ENCODE measurements at places on chromosomes 2 and 18.
A peak's percentile ranks its signal among the peaks of the same experiment; 100 is the strongest.

DNA sequence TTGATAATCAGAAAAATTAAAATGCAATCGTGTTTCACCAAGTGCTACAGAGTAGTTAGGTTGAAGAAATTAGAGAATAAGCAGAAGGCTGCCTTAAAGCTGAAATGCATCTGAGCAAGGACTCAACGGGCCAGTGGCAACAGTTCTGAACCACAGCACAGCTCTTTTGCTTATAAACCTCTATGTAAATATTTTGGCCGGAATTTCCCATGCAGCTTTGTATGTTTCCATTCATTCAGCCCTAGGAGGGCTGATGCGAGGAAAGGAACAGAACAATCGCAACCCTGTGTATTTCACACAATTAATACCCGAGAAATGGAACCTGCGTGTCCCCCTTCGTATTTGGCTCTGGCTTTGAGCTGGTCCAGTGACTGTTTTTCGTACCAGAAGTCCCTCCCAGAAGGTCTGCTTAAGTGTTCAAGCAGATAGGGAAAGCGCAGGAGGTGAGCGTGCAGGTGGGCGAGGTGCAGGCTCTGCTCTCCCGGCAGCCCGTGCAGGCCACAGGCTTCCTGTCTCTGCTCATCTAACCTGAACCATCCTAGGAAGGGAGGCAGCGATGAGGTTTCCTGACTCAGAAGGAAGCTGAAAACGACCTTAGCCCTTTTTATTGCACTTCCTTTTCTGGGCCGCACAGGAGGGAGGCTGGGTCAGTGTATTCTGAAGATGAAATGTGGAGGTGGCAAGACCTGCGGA, 67.3 kb downstream of the ASB1 start:
- DNase-seq, result no peak

GRCh38 chr2:23772056-23772455, 154.9 kb downstream of the ATAD2B start:
- no peak for DNase-seq

DNA sequence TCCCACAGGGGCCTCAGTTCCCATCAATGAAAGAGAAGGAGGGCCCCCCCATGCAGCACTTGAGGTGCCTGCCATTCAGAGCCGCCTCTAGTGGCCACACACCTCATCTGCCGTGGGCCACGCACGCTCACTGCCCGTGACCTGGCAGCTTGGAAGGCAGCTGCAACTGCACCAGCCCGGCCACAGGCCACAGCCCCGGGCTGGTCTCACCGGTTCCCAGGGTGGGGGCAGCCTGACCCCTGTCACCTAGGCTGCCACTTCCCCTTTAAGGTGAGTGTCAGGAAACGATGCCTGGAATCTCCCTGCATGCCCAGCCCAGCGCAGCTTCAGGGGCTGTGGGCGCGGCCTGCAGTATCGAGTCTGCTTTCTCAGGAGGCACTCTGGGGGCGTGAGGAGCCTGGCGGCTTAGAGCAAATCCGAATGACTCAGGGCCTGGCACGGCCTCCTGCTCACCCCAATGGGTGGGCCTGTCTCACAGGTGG, 2.6 kb downstream of the MAB21L4 start:
- DNase-seq, result no peak

- no peak for DNase-seq
These were observed 124.2 kb upstream of the CXCR4 start for GRCh38 chr2:136242100-136242499.

- no peak for DNase-seq
These were observed 309.6 kb downstream of the LRRTM1 start for GRCh38 chr2:79994965-79995364.

DNA sequence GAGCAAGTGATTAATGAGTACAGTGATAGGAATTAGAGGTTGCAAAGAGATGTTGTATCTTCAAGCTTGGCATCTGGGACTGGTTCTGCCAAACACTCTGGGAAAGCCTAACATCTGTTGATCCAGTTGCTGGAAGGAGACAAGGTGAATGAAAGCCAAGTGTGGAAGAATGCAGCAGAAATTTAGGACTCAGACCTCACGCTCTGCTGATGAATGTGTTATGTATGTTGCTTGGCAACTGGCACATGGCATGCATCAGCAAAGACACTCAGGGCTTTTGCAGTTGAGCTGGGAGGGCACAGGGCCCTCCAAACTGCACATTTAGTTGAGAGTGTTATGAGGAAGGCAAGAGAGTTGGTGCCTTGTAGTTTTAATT, 105.5 kb downstream of the COLEC12 start:
- DNase-seq, result no peak

- no peak for DNase-seq
These were observed 815.0 kb upstream of the ID2 start for GRCh38 chr2:7866825-7867224.

- DNase-seq, result no peak
These were observed 1459.9 kb upstream of the CELF4 start for GRCh38 chr18:39025531-39025930.

GRCh38 chr2:96960153-96960961, 26.0 kb downstream of the FAM178B start:
- DNase-seq, result peak; percentile 88

DNA sequence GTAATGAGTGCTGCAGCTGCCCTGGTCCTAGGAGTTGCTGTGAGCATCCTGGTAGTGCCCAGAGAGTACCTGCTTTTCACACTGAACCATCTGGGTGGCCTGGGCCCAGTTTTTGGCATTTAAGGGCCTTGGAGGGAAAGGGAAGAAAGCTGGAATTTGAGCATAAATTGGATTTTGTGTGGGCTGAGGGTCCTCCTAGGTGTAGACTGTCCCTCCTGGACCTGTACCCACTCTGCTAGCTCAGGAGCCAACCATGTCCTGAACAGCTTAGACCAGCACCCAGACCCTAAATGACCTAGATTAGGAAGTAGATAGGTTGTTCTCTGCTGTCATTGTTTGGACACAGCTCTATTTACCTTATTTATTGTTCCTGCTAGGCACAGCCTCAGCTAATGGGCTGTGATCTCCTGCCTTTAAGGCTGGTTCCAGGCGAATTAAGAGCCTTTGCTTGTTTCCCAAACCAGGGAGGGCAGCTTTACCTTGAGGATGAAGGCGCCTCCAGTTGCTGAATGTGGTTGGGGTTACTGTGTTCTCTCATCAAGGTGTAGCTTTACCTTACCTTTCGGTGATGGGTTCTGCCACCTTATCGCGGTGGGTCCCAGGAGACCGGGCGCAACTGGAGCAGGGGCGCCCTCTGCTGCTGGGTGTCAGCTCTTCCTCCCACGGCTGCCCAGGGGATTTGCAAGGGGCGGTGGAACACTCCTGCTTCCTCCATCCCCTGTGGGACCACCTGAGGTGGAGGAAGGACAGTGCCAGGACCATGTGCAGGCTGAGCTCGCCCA, 34.4 kb downstream of the ITGA6 start:
- peak; percentile 67 for DNase-seq

- no peak for DNase-seq
These were observed 8.6 kb downstream of the RBMS1 start for GRCh38 chr2:160484859-160485520.

DNA sequence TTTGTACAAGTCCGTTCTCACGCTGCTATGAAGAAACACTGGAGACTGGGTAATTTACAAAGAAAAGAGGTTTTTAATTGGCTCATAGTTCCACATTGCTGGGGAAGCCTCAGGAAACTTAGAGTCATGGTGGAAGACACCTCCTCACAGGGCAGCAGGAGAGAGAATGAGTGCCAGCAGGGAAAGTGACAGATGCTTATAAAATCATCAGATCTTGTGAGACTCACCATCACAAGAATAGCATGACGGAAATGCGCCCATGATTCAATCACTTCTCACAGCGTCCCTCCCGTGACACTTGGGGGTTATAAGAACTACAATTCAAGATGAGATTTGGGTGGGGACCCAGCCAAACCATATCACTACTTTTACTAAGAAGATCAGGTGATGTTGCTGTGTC, 285.8 kb downstream of the TMX3 start:
- DNase-seq, result no peak

GRCh38 chr2:239751679-239752355, 273.3 kb downstream of the NDUFA10 start:
- no peak for DNase-seq
